ENCODE measurements at places on chromosomes 3 and 15.

GRCh38 chr3:68239542-68239941 is 585.1 kb upstream of the SUCLG2 start:
- peak; percentile 48 for DNase-seq

DNA sequence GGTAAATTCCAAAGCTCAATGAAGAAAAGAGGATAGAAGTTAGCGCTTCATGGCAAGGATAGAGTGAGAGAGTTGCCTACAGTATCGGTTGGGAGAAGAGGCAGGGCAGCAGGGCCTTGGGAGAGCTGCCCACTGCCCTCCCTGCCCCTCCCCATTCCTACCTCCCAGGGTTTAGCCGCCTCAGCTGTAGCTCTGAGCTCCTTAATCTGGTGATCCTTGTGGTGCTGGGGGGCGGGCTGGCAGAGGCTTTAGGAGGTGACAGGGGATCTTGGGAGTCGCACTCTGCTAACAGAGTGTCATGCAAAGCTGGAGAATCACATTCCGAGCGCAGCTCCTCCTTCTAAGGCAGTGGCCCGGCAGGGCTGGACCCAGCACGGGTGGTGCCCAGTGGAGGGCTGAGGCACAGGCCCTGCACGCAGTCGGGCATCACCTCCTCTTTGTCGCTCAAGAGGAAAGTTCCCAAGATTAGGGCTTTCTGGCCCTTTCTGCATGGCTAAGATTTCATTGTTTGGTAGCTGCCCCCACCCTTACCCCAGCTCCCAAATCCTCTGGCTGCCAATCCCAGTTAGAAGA is 57.1 kb upstream of the POLG start:
- no peak for DNase-seq

DNA sequence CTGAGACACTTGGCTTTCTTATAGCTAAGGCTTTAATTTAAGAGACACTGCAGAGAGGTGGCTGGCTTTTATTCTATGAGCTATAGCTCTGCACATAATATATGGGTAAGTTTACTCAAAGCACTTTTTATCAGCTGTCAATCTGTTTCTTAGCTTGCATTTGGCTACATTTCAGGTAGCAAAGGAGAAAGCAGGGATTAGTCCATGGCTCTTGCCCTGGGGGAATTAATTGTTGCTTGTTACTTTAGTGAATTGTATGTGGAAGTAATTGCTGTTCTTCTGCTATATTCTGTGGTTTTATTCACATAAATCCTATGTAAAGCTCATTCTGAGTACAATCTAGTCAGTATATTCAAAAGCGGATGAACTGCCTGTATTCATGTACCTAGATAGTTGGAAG is 14.4 kb upstream of the CCDC39 start:
- DNase-seq: peak; percentile 68

DNA sequence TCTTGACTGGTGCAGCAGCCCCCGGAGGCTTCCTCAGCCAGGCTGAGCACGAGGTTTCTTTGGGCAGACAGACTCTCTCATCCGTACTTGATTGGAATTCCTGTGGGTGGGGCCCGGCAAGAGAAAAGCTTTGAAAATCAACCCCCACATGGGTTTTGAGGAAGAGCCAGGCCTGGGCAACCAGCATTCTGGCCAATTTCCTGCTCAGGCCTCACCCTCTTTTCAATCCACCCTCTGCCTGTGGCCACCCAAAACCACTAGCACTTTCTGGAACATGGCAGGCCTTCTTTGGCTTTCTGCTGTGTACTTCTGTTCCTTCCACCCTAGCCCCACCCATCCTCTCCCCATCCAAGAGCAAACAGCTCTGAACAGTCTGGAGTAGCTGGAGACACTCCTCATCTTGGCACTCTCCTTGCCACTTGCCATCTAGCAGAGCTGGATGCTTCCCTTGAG is 5.9 kb downstream of the MYO5C start:
- DNase-seq: no peak

DNA sequence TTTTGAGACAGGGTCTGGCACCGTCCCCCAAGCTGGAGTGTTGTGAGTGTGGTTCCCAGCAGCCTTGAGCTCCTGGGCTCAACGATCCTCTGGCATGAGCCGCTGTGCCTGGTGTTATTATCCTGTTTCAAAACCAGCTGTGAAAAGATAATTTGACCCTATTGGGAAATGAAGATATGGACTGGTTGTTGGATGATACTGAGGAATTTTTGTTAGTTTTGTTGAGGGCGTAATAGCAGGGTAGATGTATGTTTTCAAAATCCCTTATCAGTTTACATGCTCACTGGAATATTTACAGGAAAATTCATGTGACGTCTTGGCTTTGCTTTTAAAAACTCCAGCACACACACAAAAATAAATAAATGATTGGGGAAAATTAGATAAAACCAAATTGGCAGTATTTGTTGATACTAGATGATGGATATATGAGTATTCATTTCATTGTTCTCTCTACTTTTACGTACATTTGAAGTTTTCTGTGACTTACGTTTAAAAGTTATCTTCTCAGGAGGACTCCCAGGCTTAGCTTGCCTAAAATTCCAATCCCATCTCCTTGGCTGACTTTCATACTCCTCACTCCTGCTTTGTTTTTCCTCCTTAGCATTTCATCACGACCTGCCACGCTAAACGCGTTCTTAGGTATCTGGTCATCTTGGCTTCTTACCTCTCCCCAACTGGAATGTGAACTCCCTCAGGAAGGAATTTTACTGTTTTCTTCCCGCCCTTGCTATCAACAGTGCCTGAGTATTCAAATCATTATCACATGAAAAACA is 56.8 kb upstream of the TFRC start:
- DNase-seq: no peak

DNA sequence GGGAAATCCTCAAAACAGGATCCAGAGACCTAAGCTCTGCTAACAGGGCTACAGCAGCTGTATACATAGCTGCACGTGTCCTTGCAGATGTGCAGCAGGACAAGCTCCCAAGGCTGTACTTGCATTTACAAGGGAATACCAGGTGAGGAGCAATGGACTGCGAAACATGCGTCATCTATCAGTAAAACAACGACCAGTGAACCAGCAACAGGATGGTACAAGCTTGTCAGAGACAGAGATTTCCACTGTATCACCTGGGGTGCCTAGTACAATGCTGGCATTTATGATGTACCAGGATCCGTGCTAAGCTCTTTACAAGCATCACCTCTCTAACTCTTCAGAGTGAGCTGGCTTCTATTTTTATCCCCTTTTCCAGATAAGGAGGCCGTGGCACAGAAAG is 227.3 kb downstream of the FOXP1 start:
- no peak for DNase-seq

- no peak for DNase-seq
Measured at GRCh38 chr15:82832601-82833361, 23.4 kb downstream of the WHAMM start.

GRCh38 chr15:40328751-40329150 is 5.3 kb downstream of the INAFM2 start:
- DNase-seq: no peak
